ENCODE measurements at places on chromosomes 12 and 14.

GRCh38 chr12:112112409-112113133 lies 4.0 kb upstream of the NAA25 start:
- no peak for DNase-seq

DNA sequence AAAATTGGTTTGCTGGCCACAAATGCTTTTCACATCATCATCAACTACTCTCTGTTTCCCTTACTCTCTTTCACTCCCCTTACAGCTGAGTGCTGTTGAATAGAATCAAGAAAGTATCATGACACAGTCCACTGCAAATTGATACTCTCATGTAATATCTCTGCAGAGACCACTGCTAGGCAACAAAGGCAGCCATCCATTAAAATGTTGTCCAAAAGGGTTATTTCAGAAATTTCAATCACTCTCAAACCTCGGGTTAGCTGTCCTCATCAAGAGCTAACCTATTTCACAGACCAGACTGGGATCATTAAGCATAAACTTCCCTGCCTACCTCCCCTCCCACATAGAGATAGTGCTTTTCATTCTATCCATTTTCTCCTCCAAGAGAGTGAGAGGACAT lies 186.7 kb downstream of the PLCZ1 start:
- DNase-seq = no peak

DNA sequence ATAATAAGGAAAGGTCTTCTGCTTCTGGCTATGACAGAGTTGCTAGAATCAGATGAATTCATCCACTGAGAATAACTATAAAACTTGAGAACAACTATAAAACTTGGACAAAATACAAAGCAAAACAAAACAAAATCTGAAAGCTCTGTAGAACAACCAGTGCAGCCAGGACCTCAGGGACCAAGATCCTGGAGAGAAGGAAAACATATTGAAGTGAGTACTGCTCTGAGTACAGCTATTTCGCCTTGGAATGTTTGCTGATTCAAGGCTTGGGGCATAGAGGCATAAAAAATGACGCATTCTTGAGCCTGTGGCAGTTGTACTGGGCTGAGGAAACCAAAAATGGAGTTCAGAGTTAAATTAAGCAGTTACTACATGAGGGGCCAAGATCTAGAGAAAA lies 21.7 kb downstream of the FOXA1 start:
- no peak for DNase-seq

GRCh38 chr12:106704081-106704480 lies 70.4 kb upstream of the RIC8B start:
- no peak for DNase-seq

- DNase-seq = peak; percentile 16
These were observed 121.7 kb downstream of the PPM1H start for GRCh38 chr12:62813031-62813829.

DNA sequence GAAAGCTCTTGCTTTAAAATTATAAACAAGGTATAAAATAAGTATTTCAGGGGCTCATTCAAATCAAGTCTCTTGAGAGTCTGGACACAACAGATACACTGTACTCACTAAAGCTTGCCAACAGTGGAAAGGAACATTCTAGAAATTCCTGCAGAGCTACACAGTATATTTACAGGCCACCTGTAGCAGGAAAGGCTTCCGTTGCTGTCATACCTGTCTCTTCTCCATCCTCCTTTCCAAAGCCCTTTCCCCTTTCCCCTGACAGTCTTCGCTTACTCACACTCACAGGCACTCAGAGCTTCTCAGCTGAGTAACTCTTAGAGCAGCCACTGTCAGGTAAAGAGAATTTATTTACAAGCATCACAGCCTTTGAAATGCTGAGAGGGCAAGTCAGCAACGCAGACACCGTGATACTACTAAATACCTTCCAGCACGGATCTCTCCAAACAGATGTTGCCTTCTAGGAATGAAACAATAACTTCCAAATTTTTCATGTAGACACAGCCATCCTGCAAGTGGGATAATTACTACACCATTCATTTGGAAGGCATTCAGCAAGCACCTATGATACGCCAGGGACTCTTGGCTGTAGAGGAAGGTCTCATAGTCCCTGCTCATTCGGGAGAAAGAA lies 167.9 kb downstream of the FOXN3 start:
- DNase-seq = no peak

DNA sequence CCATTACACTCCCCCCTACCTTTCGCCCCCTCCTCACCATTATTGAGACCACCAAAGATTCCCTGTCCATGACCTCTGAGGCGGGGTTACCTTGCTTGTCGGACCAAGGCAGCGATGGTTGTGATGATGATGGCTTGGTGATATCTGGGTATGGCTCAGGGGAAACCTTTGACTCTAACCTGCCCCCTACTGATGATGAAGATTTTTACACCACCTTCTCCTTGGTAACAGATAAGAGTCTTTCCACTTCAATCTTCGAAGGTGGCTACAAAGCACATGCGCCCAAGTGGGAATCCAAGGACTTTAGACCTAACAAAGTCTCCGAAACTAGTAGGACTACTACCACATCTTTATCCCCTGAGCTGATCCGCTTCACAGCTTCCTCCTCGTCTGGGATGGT lies 350.2 kb downstream of the DIO2 start:
- DNase-seq = no peak

- DNase-seq = no peak
These were observed 4.0 kb downstream of the LRP1-AS start for GRCh38 chr12:57143454-57143853.

- no peak for DNase-seq
These were observed 15.4 kb upstream of the YY1 start for GRCh38 chr14:100223332-100224201.

GRCh38 chr12:120346681-120347080 lies 19.1 kb upstream of the PLA2G1B start:
- no peak for DNase-seq

DNA sequence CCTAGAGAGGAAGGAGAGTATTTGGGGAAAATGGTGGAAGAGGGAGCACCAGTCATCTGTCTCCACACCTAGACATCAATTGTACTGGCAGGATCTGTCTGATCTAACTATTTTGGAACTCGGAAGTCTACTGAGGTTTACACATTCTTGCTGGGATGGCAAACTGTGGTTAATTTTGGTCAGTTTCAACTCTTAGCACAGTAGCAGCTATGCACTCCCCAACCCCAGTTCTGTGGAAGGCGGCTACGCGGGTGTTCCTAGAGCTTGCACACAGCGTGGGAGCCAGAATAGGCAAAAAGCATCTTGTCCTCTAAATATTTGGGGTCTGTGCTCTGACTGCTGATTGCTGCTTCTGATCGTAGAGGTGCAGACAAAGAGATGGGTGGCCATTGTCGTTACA lies 33.8 kb downstream of the TECPR2 start:
- DNase-seq = no peak

- DNase-seq = no peak
These were observed 754 bp downstream of the KRT18 start for GRCh38 chr12:52949413-52950331.

DNA sequence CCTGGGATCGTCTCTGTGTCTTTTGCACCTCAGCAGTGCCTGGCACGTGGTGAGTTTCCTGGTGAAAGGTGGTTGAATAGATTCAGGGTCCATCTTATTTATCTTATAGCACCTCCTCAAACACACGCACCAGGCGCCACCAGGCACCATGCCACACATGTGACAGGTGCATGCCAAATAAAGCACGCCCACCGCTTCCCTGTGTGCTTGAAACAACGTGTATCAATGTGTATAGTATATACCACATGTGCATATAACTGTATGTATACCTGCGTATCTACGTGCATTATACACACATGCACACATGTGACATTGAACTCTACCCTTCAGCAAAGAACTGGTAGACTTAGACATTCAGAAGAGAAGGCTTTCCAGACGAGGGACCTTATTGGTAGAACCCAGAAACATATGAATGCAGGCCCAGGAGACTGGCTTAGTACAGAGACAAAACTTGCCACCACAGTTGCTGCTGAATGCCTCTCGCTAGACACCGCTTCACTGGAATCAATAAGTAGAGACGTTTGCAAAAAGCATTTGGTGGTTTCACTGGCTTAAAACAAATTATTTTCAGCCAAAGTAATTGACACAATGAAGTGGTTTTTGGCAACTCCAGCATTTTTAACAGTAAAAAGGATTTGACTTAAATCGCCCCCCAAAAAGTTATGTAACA lies 10.0 kb downstream of the EML1 start:
- DNase-seq = no peak

GRCh38 chr12:132827763-132828703 lies 636 bp downstream of the GOLGA3 start:
- no peak for DNase-seq

DNA sequence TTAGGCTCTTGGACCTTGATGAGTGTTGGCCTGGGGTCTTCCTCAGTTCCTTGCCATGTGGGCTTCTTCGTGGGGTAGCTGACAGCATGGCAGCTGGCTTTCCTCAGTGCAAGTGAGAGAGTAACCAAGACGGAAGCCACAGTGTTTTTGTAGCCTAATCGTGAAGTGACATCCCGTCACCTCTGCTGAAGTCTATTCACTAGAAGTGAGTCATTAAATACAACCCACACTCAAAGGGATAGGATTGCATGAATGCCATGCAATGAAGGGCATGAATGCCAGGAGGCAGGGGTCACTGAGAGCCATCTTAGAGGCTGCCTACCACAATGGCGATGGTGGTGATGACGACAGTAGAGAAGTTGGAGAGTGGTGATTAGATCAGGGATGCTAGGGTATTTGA lies 13.5 kb upstream of the ASIC1 start:
- DNase-seq = no peak

DNA sequence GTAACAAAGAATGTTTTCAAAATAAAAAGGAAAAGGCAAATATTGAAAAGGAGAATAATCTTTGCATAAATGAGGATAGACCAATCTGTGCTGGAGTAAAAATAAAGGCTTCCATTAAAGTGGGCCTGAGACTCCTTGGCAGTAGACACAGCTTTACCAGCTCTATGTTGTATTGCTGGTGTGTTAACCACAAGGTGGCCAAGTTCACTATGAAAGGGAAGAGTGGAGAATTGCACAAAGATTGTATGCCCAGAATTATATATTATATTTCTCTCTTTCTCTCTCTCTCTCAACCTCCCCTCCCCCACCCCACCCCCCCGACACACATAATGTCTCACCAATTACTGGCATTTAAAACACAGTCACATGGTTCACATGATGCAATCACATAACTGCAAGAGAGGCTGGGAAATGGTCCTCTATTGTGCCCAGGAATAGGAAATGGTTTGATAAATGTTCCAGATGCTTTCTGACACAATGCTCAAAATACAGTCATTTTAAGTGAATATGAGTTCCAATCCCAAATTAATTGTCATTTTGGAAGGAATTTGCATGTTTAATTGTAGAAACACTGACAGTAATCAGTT lies 222.6 kb upstream of the SYT1 start:
- DNase-seq = no peak

DNA sequence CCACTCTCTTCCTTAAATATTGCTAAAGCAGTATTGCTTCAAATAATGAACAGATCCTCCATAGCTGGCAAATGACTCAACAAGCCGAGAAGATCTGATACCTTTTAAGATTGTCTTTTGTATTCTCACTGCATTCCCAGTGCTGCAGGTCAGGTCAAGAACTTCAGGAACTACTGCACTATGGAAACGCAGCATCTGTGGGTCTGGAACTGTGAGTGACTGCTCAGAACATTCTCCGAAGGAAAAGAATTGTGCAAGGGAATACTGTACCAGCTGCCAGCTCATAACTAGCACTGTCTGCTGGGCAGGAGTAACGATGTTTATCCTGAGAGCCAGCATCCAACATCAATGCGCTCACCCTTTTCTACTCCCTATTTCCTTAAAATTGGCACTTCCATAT lies 348.0 kb upstream of the SOX5 start:
- no peak for DNase-seq

GRCh38 chr12:6708960-6709394 lies 8.4 kb upstream of the PIANP start:
- no peak for DNase-seq

DNA sequence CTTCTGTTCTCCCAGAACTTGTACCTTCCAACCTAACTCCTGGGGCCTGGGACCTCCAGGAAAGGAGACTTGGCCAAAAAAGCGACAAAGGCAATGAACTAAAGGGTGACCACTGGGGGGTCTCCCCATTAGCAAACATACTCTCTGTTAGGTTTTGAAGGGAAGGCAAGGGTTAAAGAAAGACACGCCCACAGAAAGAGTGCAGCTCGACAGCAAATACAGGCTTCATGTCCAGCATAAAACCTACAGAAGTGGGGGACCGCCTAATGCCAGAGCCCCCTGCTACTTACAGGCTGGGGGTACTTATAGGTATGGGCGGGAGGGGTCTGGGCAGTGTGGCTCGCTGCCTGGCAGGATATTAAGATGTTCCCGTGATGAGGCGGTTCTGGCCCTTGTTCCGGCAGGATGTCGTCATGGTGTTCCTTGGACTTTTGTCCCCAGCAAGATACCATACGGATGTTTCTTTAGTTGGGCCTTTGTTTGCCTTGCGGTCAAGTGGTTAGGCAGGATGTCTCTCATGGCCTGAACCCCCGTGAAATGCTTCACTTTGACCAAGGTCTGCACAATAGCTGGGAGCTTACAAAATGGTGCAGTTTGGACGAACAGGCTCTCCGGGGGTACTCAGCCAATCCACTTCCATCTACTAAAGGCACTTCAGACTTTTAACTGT lies 53.4 kb downstream of the PRMT8 start:
- DNase-seq = no peak

- no peak for DNase-seq
These were observed 1.6 kb downstream of the IRAK4 start for GRCh38 chr12:43760396-43760795.

- DNase-seq = no peak
These were observed 383.3 kb downstream of the ALG10 start for GRCh38 chr12:34405286-34406227.

DNA sequence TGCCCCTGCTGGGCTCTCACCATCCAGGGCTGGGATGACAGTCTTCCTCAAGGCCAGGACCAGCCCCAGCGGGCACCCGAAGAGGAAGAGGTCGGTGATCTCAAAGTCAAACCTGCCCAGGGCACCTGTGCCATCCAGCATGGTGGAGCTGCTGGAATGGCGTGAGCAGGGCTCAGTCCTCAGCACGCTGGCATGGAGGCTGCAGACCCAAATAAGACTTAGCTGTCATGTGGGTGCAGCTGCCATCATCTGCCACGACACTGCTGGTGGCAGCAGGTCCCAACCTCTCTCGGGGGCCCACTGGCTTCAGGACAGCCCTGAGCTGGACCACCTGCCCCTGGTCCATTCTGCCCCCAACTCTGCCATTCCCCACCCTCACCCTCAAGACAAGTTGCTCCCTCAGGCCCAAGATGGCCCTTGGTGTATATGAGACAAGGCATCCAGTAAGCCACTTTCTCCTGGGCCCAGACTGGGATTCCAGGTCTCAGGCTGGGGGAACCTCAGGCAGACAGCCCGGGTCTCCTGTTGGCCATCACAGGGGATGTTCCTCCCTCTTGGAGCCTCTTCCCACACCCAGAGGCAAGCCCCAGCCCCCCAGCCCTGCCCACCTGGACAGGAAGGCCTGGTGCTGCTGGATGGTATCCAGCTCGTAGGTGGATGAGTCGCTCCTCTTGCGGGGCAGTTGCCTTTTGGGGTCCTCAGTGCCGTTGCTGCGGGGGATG lies 14.5 kb downstream of the ARL6IP4 start:
- no peak for DNase-seq

GRCh38 chr14:96797582-96798349 lies 584 bp downstream of the VRK1 start:
- DNase-seq = peak; percentile 7
